ENCODE measurements at places on chromosomes 12 and 14.

DNA sequence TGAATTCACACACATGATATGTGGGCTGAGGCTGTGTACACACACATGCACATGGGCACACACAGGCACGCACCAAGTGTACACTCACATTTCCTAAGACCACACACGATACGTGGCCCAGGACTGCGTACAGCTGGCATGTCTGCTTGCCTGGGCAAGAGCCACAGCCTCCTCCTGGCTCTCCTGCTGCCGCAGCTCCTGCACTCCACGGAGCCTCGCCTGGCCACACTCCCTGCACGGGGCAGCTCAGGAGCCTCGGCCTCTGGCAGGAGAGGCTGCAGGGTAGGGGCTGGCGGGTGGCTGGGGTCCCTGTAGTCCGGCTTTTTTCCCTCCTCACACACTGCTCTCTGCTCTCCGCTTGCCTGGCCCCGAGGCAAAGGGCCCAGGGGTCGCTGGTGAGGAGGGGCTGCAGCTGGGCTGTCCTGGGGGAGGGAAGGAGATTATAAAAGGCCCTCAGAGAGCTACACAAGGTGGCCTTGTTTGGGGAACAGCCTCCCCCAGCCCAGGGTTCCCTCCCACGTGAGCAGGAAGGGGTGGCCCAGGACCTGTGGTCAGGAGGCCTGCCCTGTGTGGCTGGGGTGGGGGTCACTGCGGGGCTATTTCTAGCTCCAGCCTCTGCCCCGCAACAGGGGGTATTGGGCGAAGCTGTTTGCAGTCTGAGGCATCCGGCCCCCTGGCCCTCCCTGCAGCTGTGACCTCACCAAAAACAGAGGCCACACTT, 89.0 kb upstream of the SFSWAP start:
- DNase-seq = no peak

- peak; percentile 66 for DNase-seq
These were observed 40.7 kb upstream of the MTERF2 start for GRCh38 chr12:107027636-107028053.

DNA sequence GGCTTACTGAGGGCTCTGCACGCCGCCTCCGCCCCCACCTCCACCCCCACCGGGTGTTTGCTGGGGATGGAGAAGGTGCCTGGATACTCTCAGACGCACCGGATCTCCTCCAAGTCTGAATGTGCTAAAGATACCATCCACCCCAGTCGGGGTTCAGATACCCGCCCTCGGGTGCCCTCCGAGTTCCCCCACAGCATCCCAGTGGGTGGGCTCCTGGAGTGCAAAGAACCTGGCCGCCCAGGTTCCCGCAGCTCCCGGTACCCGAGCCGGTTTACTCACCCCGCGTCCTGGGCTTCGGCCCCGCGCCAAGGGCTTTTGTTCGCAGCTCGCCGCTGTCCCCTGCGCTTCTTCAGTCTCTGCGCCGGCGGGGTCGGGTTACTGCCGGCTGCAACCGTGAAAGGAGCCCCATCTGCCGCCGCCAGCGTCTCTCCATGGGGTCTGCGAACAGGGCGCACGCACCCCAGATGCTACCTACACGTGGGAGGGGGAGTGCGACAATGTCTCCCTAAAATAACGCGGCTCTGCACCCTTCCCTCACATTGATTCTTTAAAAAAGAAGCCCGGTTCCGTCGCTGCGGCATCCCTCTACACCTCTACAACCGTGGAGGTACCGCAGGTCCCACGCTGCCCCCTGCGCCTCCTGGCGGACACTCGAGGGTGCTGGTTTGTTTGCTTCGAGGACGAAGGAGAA, at the start of gene CCDC177:
TSS of gene CCDC177 (minus strand) at position 609 of the 691 bp plus-strand sequence. CDS start 1,249 bp downstream, outside the sequence.
- DNase-seq = no peak

DNA sequence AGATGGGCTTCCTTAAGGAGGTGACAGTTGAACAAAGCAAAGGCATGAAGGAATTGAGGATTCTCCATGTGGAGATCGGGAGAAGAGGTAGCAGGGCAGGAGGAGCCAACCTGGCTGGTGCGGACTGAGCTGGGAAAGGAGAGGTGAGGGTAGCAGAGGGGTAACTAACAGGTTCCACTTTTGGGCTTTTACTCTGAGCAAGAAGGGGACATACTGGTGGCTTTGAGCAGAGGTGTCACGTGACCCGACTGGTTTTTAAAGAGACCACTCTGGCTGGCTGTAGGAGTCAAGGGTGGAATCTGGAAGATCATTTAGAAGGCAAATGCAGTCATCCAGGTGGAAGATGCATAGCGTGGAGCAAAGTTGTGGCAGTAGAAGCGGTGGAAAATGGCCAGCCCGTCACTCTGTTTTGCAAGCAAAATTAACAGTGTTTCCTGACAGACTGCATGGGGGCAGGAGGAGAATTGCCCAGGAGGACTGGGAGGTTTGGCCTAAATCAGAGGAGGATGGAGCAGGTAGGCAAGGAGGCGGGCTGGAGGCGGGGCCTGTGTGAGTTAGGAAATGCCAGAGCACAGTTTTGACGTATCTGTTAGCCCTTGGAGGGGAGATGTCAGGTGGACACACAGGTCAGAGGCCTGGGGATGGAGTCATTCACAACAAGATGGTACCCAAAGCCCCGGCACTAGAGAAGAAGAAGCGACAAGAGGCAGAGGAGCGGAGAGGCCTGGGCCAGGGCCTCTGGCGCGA, 156.3 kb upstream of the FKBP4 start:
- DNase-seq = no peak

DNA sequence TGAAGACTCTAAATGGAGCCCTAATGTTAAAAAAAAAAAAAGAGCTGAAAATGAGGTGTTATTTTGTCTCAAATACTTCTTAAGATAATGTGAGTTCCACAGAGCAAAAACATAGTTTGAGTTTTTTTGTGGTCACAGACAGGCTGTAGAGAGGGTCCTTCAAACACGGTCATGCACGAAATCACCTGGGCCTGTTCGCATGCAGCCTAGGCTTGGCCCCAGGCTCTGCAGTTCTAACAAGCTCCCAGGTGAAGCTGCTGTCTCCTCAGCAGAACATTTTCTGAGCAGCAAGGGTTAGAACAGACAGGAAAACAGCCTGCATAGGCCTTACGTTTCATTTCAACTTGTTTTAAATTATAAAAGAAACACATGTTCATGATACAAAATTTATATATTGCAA, 65.4 kb upstream of the TBPL2 start:
- DNase-seq = no peak

GRCh38 chr14:83556065-83556464, 1973.9 kb upstream of the FLRT2 start:
- DNase-seq = no peak

DNA sequence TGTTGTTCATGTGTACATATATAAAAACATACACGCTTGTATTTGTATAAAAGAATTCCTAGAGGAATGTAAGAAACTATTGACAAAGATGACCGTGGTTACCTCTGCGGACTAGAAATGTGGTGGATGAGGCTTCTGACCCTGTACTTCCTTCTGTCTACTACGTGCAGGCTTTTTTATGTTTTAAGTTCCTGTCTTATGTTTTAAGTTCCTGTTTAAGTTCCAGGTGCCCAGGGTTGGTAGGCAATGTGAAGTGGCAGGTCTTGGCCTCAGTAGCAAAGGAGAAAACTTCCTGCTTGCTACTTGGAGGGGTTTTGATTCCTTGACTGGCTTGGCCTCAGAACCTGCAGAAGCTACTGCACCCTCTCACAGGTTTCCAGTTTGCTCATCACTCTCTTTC, 11.6 kb downstream of the POMT2 start:
- DNase-seq = no peak

DNA sequence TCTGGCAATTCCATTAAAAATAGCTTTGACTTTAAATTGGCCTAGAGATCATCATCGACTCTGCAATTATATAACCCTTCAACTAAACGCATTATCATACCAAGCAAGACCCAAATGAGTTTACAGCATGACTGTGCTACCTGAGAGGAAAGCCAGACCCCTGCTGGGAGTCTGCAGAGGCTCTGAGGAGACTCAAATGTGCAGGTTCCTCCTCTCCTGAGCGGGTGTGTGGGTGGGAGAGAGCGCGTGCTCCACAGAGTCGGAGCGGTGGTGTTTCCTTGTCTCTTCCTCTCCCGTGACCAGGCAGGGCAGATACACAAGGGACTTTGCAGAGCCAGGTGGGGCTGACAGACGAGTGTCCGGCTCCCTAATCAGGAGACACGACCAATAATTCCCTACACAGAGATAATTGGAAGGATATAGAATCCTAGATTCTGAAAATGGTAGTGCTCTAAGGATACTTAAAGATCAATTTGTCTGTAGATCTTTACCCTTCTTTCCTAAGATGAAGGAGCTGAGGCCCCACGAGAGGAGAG, 74.1 kb downstream of the SLC8A3 start:
- no peak for DNase-seq

DNA sequence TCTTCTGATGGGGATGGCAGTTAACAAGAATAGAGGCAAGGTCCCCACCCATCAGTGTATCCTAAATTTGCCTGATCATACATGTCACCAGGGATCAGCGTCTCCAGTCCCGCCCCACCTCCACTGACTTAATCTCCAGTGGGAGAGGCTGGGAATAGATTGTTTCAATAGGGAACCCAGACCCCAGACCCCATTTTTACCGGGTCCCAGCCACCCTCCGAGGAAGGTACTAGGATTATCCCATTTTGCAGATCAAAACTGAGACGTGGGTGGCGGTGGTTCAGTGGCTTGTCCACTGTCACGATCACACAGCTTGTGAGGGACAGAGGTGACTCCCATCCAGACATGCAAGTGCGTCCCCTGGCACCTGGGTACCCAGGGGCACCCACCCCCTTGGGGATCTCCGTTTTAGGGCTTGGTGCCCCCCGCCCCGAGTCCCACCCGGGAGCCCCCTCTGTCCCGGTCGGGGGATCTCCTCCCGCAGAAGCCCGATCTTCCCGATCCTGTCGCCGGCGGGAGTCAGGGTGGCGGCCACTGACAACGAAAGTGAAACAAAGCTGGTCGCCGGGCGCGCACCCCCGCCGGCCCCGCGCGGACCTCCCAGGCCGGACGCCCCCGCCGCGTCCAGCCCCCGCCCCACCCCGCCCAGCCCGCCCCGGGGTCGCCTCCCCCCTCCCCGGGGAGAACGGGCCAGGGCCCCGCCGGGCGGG, 523 bp downstream of the WSB2 start:
- DNase-seq = no peak

DNA sequence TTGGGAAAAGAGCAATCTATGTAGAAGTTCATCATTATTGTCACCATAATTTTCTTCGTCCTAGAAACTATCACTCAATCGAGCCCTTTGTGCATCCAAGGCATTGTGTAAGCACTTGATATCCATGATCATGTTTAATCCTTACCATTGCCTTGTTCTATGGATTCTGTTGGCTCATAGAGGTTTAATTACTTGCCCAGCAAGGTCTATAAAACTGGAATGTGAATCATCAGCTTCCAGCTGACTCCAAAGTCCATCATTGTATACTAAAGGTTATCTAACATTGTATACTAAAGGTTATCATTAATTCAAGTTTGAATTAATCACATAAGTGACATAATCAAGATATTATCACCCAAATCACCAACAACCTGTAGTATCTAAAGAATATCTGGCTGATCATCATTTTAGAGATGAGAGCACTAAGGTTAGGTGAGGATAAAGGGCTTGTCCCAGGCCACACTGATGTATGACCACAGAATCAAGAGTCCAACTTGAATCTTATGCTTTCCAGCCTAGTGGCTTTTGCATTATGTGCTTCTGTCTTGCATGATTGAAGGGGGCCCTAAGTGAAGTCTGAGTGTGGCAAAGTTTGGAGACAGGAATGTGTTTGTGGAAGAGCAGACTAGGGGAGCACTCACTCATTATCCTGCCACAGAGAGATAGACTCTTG, 188.1 kb downstream of the ANO4 start:
- no peak for DNase-seq

GRCh38 chr14:66698503-66698902, 190.6 kb downstream of the GPHN start:
- no peak for DNase-seq

GRCh38 chr12:18139989-18140596, 50.1 kb upstream of the RERGL start:
- DNase-seq = peak; percentile 19

DNA sequence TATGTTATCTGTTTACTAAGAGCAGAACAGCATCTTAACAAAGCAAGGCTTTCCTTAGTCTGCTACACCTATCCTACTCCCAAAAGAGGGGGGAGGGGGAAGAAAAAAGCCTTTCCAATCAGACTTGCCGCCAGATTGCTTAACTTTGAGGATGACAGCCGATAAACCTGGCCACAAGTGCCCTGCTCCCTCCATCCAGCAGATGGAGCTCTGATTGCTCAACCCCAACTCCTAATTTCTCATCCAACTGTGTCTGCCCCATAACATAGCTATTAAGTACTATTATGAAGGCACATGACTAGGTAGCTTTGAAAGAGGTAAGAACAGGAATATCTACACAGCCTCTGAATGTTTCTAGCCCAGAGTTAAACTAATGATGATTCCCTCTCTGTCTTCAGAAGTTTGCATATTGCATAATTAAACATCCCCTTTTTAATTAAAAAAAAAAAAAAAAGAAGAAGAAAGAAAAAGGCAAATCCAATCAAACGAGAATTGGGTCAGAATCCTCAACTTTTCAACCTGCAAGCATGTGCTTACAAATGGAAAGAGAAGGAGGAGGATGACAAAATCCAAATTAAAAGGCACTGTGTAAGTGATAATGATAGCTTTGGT, 247.4 kb downstream of the GALC start:
- DNase-seq = no peak

GRCh38 chr12:27101290-27101689, 18.9 kb upstream of the C12orf71 start:
- no peak for DNase-seq

- no peak for DNase-seq
These were observed 7.6 kb upstream of the AEBP2 start for GRCh38 chr12:19431407-19432308.

- no peak for DNase-seq
These were observed 87.9 kb downstream of the DAD1 start for GRCh38 chr14:22500954-22501726.

- DNase-seq = no peak
These were observed 12.9 kb upstream of the CLMN start for GRCh38 chr14:95332641-95333040.

GRCh38 chr14:89720076-89720687, 234.3 kb downstream of the EFCAB11 start:
- no peak for DNase-seq

GRCh38 chr14:25090716-25091454, 40.9 kb upstream of the STXBP6 start:
- DNase-seq = peak; percentile 36

GRCh38 chr14:56268673-56269072, 150.5 kb downstream of the PELI2 start:
- no peak for DNase-seq

GRCh38 chr12:111438481-111438880, 32.8 kb downstream of the SH2B3 start:
- no peak for DNase-seq

DNA sequence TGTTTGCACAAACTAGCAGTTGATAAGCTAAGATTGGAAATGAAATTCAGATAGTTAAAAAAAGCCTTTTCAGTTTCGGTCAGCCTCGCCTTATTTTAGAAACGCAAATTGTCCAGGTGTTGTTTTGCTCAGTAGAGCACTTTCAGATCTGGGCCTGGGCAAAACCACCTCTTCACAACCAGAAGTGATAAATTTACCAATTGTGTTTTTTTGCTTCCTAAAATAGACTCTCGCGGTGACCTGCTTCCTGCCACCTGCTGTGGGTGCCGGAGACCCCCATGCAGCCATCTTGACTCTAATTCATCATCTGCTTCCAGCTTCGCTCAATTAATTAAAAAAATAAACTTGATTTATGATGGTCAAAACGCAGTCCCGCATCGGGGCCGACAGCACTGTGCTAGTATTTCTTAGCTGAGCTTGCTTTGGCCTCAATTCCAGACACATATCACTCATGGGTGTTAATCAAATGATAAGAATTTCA, 335.6 kb downstream of the TMEM121 start:
- DNase-seq = no peak
